ENCODE measurements at places on chromosomes 11 and 22.

GRCh38 chr22:16955678-16956210, 52.3 kb downstream of the GAB4 start:
- DNase-seq = peak; percentile 6

DNA sequence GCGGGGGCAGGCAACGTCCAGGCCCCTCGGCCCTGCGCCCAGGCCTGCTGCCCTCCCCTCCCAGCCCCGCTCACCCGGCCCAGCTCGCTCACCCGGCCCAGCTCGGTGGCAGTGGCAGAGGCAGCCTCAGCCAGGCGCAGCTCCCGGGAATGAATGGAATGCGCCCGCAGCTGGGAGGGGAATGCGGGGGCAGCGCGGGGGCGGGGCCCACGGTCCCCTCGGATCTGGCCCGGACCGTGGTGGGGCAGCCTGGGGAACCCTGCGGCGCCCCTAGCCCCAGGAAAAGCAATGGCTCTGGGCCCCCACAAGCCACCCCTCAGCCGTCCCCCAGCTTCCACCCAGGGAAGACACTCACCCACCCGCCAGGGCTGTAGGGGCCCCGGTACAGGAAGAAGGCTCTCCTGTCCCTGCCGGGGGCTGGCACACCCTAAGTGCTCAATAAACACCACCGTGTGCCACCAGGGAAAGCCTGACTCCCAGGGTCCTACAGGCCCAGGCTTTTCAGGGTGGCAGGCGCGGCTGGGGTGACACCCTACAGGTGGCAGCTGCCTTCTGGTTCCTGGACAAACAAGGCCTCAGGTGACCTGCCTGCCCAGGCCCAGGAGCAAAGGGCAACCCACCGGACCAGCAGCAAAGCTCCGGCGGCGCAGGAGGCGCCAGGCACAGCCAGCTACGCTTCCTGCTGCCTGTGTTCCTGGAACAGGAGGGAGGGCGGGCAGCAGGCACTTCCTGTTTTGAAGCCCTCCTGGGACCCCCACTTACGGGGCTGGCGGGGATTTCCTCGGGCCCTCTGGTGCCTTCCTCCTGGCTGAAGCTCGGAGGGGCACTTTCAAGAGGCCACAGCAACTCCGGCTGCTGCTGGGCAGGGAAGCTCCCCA, 13.8 kb downstream of the PLXNB2 start:
- DNase-seq = no peak

GRCh38 chr11:112073941-112074811, at the start of the genes NKAPD1 and PIH1D2:
TSS of gene NKAPD1 (plus strand) at chr11:112074299. CDS start at chr11:112075575, 1,276 bp downstream.
TSS of gene PIH1D2 (minus strand) at chr11:112074017. CDS start at chr11:112073174, 843 bp downstream.
- DNase-seq = peak; percentile 83

DNA sequence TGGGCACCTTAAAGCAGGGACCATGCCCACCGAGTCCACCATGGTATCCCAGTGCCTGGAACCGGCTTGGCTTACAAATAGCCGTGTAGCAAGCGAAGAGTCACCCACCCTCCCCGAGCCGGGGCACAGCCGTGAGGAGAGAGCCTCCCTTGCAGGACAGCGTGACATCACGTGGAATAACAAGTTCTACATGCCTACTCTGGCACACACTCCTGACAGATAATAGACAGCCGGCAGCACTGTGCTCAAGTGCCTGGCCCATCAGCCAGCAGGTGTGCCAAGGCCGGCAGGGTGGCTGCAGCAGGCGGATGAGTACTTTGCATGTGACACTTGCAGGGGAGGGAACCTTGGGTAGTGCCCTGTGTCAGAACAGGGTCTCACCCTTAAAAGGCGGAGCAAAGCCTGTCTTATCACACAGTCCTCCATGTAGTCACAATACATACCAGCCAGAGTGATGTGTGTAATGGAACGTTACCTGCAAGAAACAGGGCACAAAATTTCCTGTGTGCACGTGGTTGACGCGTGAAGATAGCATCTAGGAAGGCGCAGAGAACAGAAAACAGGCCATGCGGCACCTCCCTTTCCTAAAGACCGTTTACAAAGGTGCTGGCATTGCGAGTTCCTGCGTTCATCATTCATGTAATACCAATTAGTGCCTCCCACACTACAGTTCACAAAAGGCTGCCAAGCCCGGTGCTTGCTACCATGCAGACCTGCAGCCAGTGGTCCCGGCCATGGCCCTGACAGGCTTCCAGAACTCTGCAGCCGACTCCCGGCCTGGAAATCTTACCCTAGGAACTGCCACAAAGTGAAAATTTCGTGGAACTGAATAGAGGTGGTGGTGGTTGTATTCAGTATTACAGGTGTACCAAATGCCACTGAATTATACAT, 16.4 kb downstream of the TOM1 start:
- DNase-seq = peak; percentile 45

DNA sequence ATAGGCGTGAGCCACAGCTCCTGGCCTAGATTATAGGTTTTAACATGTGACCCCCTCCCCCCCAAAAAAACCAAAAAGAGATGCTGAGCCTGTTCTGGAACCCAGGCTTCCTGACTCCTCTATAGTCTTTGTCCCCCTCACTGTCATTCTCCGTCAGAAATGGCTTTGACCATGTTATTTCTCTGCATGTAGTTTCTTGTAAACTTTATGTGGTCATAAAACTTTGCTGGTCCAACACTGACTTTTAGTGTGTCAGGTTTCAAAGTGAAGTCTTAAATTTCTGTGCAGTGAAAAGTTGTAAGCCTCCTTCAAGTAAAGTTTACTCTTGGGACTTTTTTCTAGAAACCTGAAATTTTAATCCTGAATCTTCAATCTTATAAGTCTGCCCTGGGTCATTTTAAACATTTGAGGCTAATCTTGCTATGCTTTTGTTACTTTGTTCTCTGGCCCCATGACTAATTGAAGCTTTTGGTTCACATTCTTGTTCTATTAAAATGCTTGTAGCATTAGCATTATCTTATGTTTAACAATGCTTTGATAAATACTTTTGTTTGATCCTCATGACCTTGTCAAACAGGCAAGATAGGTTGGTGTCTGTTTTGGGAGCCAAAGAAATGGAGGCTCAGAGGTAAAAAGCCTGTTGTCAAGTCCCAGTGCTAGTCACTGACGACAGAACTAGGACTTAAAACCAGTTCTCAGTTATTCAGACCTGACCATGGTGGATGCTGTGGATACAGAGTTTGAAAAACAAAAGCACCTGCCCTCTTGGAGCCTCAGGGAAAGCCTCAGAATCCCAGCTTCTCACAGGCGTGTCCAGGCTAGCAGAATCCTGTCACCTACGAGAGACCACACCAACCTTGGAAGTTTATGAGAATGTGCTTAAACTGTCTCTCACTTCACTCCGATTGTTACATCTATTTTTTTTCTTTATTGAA, 87.7 kb upstream of the HORMAD2 start:
- no peak for DNase-seq

- no peak for DNase-seq
Observed at GRCh38 chr11:25527841-25528240, 804.1 kb upstream of the ANO3 start.

DNA sequence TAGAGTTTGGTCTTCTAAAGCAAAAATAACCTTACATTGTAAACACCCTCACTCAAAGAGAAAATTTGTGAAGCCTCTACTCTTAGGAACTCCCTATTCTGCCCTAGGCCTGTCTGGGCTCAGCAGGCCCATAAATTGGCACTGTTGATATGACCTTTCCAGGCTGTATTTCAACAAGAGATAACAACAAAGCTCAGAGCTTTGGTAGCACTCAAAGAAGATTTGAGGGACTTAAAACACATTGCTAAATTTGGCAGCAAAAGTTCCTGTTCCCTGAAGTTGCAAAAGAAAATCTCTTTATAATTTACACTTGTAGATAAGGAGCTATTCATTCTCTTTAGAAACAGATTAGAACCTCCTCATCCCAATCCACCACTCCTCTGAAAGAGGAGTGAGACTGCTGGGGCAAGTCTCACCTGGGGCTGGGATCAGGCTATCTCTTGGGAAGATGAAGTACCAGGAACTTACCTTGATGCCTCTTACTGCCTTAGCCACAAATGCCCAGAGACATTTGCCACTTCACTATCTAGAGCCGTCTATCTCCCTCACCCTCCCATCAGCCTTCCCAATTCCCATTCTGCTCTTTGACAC, 110.4 kb upstream of the AKIP1 start:
- no peak for DNase-seq

DNA sequence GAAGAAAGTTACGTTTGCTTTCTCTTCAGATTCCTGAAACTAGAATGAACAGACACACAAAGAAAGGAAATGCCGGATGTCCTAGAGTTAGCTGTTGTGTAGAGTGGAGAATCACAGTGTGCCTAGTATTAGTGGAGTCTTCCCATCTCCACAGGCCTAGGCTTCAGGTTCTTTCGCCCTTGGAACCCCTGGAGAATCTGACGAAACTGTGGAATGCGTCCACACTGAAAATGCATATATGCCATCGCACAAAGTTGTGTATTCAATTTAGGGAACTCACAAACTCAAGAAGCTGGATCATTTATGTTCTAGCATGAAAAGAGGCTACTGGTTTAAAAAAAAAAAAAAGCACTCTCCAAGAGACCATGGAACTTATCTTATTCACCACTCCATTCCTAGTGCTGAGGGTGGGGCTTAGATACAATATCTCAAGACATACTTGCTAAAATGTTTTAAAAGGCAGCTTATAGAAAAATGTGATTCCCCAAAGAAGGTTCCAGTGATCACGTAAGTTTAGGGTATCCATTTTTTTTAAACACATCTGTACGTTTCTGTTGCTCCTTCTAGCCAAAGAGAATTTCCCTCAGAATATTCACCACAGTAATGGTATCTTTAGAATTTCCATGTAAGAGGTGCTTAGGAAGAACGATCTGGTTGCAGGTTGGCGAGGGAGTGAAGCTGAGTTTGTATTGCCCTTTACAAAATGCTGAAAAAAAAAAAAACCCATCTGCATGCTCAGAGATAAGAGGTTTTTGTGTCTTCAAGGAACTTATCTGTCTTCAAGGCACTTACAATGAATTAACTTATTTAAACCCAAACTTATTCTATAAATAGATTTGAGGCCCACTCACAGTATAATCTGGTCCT, 20.0 kb downstream of the MAML2 start:
- no peak for DNase-seq

GRCh38 chr11:108237058-108237481, 14.2 kb downstream of the ATM start:
- no peak for DNase-seq

- DNase-seq = no peak
Observed at GRCh38 chr11:44781655-44782054, 54.9 kb downstream of the TSPAN18 start.

GRCh38 chr22:50260434-50260800, 1.1 kb downstream of the MAPK12 start:
- no peak for DNase-seq

Measured in COR-L47 (cell line).